ENCODE measurements at places on chromosomes 11 and 22.

DNA sequence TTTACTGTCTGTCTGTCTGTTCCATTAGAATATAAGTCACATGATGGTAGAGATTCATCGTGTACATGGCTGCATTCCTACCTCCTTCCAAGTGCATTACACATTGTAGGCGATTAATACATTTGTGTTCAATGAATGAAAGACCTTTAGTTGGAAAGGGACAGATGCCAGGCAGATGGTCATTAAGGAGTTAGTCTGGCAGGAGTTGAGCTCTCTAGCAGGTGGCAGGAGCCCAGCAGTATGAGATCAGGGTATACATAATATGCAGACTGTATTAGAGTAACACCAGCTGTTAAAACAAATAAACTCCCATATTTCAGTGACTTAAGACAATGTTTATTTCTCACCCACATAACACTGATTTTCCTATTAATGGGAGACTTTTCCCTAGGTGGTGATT is 147.7 kb upstream of the LARGE1 start:
- DNase-seq, result no peak

- no peak for DNase-seq
These were observed 19.3 kb downstream of the GTPBP1 start for GRCh38 chr22:38724926-38725571.

DNA sequence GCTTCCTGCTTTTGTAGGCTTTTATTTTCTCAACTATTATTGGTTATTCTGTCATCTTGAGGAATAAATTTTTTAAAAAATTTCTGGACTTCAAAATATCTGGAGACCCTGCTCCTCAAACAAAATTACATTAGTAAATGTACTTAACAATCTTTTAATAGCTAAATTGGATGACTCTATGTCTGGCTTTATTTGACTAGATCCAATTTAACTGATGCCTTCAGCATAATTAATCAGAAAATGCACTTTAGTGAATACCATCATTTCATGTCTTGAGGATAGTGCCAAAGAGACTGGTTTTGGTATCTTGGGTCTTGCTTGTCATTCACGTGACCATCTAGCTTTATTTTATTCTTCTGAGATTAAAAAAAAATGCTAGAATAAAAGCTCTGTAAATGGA is 1301.2 kb downstream of the JRKL start:
- DNase-seq, result no peak

DNA sequence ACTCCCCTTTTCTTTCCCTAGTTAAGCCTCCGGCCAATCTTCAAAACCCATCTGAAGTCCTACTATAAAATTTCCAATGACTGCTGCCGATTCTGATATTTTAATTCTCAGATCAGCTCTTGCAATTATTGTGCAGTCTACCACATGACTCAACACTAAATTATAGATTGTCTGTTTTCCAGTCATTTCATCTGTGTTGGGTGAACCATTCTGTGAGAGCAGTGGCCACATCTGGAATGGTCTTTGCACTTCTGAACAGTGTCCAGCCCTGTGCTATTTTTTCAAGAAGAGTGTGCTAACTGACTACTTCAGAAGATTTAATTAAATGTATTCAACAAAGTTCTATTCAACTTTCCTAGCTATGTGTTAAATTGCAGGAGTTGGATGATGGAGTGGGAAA is 47.2 kb upstream of the MMP7 start:
- no peak for DNase-seq

- no peak for DNase-seq
These were observed 10.4 kb upstream of the CD81 start for GRCh38 chr11:2366733-2367132.

DNA sequence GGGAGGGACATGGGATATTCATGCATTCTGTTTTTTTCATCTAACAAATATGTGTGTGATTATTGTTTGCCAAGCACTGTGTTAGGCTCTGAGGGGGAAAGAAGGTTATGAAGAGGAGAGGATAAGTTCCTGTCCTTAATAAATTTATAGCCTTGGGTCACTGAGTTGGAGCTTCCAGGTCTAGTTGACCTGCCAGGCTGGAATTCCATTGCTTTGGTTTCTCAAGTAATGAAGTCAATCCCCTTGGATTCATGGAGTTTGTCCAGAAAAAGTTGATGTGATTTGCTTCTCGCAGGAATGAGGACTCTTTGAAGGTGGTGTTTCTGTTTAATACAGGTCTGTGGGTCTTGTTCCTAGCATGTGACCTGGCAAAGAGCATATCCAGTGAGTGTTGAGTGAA is 156.2 kb downstream of the ADAMTS15 start:
- DNase-seq, result no peak

DNA sequence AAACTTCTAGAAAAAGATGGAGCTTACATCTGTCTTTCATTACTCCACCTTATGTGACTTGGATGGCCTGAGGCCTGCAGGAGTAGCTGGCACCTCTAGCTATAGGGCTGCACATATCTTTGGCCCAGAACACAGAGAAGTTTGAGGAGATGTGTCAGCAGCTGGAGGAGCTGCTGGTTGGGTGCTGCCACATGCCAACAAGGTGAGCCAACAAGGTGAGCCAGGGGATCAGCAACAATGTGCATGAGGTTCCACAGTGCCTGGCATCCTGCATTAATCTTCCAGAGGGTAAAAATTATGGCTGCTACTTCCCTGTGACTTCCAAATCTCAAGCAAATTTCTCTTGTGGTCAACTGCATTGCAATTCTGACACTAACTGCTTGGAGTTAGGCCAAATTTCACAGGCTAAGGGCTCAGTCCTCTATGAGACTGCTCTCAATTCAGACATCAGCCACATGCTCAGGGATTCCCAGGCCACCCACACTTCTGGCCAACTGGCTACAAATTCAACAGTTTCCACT is 16.0 kb downstream of the RBM7 start:
- no peak for DNase-seq

- no peak for DNase-seq
These were observed 10.3 kb downstream of the CD81 start for GRCh38 chr11:2387266-2387987.

DNA sequence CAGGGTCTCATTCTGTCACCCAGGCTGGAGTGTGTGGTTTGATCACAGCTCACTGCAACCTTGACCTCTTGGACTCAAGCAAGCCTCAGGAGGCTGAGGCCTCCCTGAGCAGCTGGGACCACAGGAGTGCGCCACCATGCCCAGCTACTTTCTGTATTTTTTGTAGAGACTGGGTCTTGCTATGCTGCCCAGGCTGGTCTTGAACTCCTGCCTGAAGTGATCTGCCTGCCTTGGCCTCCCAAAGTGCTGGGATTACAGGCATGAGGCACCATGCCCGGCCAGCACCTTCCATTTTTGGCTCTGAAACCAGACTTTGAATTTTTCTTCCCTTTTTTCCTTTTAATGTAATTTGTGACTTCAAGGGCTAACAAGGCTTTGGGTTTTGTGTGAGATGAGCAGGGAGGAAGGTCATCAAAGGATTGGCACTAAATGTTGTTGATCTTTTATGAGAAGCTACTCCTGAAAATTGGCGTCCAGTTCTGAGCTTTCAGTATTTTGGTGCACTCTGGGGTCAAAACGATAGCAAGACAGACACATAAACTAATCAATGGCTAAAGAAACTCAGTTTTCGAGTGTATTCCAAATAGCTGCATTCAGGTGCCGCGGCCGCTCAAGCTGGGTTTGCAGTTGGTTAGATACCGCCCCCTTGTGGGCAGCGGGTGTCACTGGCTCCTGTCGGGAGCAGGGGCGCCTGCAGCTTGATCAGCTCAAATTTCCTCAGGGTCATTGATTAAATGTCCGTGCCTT is 51.9 kb upstream of the CLMP start:
- DNase-seq, result peak; percentile 81

- no peak for DNase-seq
These were observed 129.8 kb upstream of the SLC5A12 start for GRCh38 chr11:26851696-26852095.
